NCI-H2081 (cell line): ENCODE measurements at places on chromosomes 7 and 10.

DNA sequence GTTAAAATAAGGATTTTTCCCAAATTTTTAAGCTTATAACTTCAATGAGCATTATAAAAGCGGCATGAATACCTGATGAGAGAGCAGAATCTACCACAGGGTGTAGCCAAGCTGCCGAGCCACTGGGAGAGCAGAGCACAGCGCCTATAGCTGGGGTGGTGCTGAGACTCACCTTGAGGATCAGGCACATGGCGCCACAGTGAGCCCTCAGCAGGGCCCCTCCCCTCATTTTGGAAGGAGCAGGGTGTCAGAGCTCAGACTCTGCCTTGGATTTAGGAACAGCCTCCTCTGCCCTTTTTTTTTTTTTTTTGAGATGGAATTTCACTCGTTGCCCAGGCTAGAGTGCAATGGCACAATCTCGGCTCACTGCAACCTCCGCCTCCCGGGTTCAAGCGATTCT, 118.6 kb downstream of the SRPK2 start:
- no peak for DNase-seq

- no peak for DNase-seq
Observed at GRCh38 chr7:70334871-70335270, 736.6 kb downstream of the AUTS2 start.

- no peak for DNase-seq
Observed at GRCh38 chr7:36496576-36496975, 106.9 kb downstream of the ANLN start.

GRCh38 chr10:79241629-79241989, 105.7 kb upstream of the PPIF start:
- no peak for DNase-seq

DNA sequence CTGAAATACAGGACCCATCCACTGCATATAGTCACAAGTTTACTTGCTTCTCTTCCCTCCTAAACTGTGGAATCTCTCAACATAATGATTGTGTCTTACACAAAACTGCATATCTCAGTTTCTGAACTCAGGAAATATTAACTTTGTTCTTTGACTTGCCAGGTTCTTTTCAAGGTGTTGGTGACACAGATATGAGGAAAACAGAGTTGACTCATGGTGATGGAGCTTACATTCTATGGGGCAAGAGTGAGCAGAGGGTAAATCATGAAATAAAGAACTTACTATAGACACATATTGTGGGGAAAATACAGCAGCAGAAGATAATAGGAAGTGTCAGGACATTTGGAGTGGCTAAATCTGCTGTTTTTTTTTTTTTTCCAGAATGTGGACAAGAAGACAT, 72.5 kb upstream of the IGFBP3 start:
- no peak for DNase-seq

DNA sequence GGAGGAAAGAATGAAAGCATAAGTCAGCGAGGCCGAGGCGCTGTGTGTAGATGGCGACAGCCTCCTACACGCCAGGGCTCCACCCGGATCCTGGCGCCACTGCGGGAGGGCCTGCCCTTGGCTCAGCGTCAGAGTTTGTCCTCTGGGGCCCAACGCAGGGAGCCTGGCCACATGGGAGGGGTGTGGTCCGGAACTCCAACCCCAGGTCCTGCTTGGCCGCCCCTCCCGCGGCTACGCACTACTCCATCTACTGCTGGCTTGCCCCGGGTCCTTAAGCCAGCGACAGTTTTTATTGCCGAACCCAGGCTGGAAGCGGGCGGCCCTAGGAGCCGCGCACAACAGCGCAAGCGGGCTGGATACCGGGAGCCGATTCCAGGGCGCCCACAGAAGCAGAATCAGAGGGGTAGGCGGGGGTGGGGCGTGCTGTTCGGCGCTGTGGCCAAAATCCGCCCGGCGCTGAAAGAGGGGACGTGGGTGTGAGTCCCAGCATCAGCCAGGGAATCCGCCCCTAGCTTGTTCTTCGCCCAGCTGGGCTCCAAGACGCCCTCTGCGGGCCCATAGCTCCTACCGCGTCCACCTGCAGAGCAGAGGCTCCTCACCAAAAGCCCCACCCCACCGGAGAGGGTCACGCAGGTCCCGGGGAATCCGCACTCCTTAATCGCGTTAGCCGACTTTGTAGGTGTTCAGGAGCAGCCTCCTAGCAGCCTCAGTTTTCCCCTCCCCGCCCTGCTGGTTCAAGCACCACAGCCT, 4.5 kb downstream of the KAZALD1 start:
- peak; percentile 41 for DNase-seq

DNA sequence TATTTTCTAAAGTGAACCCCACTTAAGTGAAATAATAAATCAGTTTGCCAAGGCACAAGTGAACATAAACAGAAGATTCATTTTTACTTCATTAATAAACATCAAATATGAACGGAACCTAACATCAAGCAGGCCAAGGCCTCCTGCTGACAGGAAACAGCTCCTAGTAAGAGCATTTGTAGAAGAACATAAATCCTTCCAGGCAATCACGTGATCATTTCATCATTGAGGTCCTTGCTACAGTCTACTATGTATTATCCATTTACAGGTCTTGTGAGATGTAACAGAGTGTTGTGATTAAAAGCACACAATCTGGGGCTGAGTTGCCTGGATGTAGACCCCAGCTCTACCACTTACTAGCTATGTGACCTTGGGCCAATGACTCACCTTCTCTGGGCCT, 70.6 kb downstream of the CALD1 start:
- DNase-seq: no peak

DNA sequence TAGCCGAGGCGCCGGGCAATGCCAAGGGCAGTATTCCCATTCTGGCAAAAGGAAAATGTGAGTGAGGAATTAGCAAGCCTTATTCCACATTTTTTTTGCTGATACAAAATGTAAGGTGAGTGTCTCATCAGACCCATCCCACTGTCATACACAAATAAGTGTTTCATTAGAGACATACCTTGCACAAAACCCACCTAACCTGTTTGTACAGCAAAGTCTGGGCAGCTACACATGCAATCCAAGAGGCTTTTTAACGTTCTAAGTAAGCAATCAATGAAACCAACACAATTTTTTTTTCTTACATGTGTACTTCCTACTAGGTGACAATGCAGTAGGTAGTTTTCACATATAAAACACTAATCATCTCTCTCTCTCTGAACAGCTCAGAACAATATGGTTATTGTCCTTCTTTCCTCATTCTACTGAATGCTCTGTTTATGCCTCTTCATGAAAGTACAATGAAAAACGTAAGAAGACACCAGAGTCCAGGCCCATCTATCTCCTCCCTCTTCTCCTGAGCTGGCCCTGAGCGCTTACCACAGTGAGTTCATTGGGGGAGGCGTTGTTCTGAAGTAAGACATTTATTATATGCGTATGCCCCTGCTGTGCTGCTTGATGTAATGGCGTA, 217.2 kb downstream of the ANK3 start:
- DNase-seq: peak; percentile 13

DNA sequence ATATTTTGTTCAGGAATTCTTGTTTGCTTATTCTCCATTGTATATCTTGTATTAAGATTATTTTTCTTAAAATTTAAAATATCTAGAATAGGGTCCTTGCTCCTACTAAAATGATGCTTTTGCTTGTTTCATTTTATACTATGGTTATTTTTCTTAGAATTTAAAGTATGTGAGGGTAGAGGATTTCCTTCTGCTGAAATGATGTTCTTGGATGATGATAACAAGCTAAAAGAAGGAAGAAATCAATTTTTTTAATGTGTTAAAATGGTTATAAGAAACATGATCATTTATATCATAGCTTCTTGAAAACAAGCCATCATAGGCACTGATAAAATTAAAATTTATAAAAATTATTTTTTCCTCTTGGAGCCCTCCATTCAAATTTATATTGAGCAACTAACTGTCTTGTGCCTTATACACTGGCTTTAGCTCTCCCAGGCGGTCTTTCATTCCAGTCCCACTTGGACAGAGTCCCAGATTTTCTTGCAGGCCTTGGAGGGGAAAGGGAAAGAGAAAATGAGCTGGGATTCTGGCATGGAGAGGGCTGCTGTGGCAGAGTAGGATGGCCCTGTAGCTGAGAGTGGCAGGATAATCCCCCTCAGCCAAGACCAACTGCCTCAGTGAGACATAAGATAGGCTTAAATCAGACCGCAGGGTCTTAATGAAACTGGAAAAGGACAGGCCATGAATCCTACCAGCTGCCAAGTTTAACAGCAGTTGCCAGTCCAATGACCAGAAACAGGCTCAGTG, 60.2 kb downstream of the DNAJB9 start:
- DNase-seq: no peak

DNA sequence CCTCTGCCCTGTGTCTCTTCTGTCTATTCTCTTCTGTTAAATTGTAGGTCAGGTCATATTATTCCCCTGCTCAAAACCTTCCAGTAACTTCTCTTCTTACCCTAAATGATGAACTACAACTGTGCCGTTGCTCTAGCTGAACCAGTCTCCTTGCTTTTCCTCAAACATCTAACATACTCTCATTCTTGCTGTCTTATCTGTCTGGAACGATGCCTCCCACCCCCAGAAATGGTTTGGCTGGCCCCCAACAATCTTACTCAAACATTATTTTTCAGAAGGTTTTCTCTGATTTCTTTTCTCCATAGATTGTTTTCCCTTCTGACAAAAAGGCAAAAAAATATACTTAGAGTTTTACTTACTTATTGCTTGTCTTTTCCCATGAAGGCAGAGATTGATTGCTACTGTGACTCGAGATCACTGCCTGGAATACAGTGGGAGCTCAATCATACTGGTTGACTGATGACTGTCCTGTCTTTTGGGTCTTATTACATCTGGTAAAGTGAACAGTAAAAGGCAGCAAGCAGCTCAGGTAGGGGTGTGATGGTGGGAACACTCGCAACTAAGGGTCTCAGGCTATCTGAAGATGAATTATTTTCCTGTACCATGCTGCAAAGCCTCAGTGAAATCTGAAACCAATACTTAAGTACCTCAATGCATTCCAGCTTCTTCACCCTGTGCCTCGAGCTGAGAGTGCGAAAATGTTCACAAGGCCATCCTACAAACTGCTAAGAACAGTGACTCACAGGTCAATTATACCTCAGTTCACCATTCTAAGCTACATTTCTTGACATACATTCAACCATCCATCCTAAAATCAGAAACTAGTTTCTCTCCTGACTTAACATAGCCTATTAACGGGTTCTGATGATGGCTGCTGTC, 67.6 kb downstream of the DNMBP start:
- DNase-seq: no peak

DNA sequence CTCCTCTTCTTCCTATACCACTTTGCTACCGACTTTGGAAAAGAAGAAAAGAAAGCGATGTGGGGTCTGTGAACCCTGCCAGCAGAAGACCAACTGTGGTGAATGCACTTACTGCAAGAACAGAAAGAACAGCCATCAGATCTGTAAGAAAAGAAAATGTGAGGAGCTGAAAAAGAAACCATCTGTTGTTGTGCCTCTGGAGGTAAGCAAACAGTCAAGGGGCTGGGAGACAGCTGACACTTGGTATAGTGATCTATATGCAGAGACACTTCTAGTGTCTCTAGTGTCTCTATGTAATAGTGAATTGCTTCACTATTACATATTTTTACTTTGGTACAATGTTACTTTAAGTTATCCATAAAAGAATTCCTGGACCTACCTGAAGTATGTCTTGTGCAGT, 13.9 kb downstream of the TET1 start:
- no peak for DNase-seq

DNA sequence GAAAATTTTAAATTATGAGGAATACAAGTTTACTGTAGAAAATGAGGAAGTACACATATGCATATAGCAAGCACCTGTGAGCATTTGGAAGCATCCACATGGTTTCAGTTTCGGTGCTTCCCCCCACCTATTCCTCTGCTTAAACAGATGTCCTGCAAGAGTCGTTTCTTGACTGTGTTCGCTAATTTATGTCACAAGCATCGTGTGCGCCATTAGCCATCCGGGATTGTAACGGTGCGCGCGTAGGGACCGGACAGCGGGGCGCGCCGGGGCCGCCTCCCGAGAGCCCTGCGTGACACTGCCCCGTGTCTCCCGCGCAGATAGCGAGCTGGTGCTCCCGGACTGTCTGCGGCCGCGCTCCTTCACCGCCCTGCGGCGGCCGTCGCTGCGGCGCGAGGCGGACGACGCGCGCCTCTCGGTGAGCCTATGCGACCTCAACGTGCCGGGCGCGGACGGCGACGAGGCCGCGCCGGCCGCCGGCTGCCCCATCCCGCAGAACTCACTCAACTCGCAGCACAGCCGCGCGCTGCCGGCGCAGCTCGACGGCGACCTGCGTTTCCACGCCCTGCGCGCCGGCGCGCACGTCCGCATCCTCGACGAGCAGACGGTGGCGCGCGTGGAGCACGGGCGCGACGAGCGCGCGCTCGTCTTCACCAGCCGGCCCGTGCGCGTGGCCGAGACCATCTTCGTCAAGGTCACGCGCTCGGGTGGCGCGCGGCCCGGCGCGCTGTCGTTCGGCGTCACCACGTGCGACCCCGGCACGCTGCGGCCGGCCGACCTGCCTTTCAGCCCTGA, 90.9 kb downstream of the NEURL1 start:
- no peak for DNase-seq

DNA sequence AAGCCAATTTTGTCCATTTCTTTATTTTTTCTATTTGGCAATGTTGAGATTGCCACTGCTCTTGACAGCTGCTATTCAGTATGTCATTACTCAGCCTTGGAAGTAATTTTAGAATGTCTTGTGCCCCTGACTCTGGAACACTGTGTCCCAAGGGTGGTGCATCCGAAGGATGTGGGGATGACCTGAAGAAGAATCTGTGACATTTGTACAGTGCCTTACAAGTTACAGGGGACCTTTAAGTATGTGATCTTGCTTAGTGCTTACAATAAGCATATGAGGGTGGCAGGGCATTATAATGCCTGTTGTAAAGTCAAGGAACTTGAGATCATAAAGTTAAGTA, 239.5 kb downstream of the REEP3 start:
- DNase-seq: no peak

GRCh38 chr10:121309164-121309563, 289.1 kb downstream of the FGFR2 start:
- no peak for DNase-seq

DNA sequence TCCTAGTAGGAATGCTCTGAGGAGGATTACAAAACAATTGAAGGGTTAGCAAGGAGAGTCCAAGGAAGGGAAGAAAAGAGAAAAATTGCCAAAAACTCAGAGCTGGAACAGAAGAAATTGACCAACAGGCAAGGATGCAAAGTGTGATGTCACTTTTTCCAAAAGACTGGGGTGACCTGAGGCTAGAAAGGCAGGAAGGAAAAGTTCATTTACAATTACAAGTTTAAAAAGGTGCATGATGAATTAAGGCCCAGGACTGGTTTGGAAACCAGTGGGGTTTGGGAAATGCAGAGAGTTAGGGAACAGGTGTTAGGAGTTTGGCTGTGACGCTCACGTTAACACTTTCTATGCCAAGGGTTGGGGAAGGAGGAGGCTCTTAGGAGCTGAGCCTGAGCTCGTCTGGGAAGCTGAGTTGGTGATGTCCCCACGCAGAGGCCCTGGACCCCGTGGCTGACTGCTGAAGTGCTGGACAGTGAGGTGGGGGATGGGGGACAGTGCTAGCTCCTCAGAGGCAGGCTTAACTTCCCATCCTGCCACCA, 92.6 kb upstream of the PODXL start:
- no peak for DNase-seq
